ENCODE measurements at places on chromosomes 3 and 15. TPM values are rescaled to one million over a fixed set of nuclear protein-coding genes. Genes with fewer than 3 reads are reported as not detected.

Gene RNF123
- 32.1 TPM for total RNA-seq

Gene CYP8B1
- total RNA-seq, result not detected

Gene GMPPB
- total RNA-seq, result 35.7 TPM

Gene SLC22A13
- 1.2 TPM for total RNA-seq

Gene NEK11
- total RNA-seq, result 6.5 TPM

Data from smooth muscle cell of the pulmonary artery (primary cell).